ENCODE measurements at places on chromosomes 7 and 10. TPM values are rescaled to one million over a fixed set of nuclear protein-coding genes. Genes with fewer than 3 reads are reported as not detected.

Gene PIP
- total RNA-seq = not detected

Gene SLC18A3
- total RNA-seq = not detected

Gene AOAH
- total RNA-seq = 6.2 TPM

Gene HPS6
- 33.0 TPM for total RNA-seq

Gene EBF3
- total RNA-seq = 4.6 TPM

Gene STRIP2
- not detected for total RNA-seq

Gene CUZD1
- total RNA-seq = 225 TPM

Gene SEMA3D
- 1.3 TPM for total RNA-seq

Gene STEAP2
- 9.2 TPM for total RNA-seq

Gene IGFBP3
- 100 TPM for total RNA-seq

Gene SCIN
- total RNA-seq = 1.3 TPM

Gene HOXA1
- total RNA-seq = not detected

Gene HOXA9
- not detected for total RNA-seq

Gene BICC1
- total RNA-seq = 42.0 TPM

Gene MACC1
- 16.6 TPM for total RNA-seq

Gene SRRM3
- total RNA-seq = 3.4 TPM

Gene CDK14
- 35.6 TPM for total RNA-seq

Gene FAM13C
- total RNA-seq = 9.6 TPM

Gene UCN3
- not detected for total RNA-seq

Gene CALCR
- total RNA-seq = not detected

Gene SPDYE9
- not detected for total RNA-seq

Gene OR2A5
- not detected for total RNA-seq

Gene DOCK1
- total RNA-seq = 44.1 TPM

Gene ZNF485
- 9.6 TPM for total RNA-seq
